Ovary (tissue), 10 donors: ENCODE measurements at places on chromosomes 4 and X. TPM values are rescaled to one million over a fixed set of nuclear protein-coding genes. Genes with fewer than 3 reads are reported as not detected.

Gene TMEM156
- total RNA-seq = 1.5 TPM

Gene RADX
- 6.8 TPM for total RNA-seq

Gene DCAF4L1
- total RNA-seq = 0.13 TPM

Gene LGI2
- 17.6 TPM for total RNA-seq

Gene NXF2
- not detected for total RNA-seq

GRCh38 chrX:79601341-79602131 lies 234.4 kb upstream of the ITM2A start:
- H3K27ac ChIP-seq = no peak overlapping the region
- H3K4me1 ChIP-seq = no peaks in the 10 kb centered on the region
- no peak overlapping the region for H3K4me3 ChIP-seq
- no peak for DNase-seq
- no peaks in the 10 kb centered on the region for H3K36me3 ChIP-seq

- no peak overlapping the region for H3K4me3 ChIP-seq
- H3K27ac ChIP-seq = no peak overlapping the region
- no peak for DNase-seq
- no peaks in the 10 kb centered on the region for H3K36me3 ChIP-seq
- no peaks in the 10 kb centered on the region for H3K4me1 ChIP-seq
Observed at GRCh38 chr4:174369985-174370384, 86.3 kb downstream of the CEP44 start.

- H3K36me3 ChIP-seq = no peaks in the 10 kb centered on the region
- H3K27ac ChIP-seq = no peak overlapping the region
- H3K4me3 ChIP-seq = no peak overlapping the region
- H3K4me1 ChIP-seq = no peaks in the 10 kb centered on the region
- H3K27me3 ChIP-seq = no peaks in the 10 kb centered on the region
- no peak for DNase-seq
Observed at GRCh38 chr4:144360146-144360793, 219.8 kb upstream of the GYPA start.

DNA sequence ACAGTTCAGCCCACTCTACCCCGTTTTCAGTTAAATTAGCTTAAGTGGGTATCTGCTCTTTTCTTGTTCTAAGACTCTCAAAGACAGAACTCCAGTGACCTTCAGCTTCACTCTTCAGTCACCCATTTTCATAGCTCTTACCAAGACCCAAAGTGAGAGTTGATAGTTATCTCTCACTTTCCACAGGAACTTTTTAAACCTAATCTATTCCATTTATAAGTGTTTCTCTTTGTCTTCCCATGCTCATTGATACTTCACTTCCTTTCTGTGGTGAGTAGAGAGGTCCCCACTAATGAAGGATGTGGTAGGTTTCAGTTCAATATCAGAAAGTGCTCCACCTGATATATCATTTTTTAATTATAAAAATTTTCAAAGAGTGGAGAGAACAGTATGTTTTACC lies 33.4 kb downstream of the COX18 start:
- H3K36me3 ChIP-seq = no peaks in the 10 kb centered on the region
- H3K4me1 ChIP-seq = no peaks in the 10 kb centered on the region
- H3K4me3 ChIP-seq = no peak overlapping the region
- no peaks in the 10 kb centered on the region for H3K27me3 ChIP-seq

GRCh38 chr4:33924811-33925210 lies 2319.5 kb downstream of the ARAP2 start:
- no peaks in the 10 kb centered on the region for H3K4me1 ChIP-seq
- DNase-seq = no peak
- H3K27ac ChIP-seq = no peak overlapping the region
- H3K4me3 ChIP-seq = no peak overlapping the region
- no peaks in the 10 kb centered on the region for H3K27me3 ChIP-seq

DNA sequence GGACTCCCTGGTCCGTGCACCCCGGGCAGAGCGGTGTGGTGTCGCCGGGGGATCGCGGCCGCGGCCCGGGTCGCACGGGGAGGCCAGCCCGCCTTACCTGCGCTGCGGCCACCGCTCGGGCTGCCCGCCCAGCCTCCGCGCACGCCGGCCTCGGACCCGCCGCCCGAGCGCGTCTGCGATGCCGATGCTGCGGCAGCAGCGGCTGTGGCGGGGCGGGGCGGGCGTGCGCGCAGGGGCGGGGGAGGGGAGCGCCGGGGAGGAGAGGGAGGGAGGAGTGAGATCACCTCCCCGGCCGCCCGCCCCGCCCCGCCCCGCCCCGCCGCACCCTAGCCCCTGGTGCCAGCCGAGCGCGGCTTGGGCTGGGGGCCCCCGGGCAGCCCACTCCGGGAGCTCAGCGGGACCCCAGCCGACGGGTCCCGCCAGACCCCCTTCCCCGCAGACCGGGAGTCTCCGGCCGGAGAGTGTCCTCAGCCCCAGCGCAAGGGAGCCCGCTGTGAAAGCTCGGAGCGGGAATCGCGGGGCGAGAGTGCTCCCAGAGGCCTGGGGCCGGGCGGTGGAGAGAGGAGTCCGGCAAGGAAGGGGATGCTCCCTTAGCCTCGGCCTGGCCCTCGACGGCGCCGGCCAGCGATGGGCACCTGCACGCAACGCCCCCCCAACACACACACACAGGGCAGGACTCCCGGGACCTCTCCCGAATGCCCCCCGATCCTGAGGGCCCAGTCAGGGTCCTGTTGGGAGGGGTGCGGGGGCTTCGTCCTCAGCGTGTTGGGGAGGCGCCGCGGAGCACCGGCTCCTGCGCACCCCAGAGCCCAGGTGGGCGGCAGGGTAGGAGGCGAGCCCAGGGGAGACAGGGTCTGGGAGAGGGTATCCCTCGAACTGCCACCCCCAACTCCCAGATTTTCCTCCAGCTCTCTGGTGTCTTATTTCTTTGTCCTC lies at the start of gene L1CAM:
L1CAM (minus strand) TSS at position 206 of the 936 bp plus-strand sequence. CDS start 10,337 bp downstream, outside the sequence.
- no peaks in the 10 kb centered on the region for H3K4me1 ChIP-seq
- no peak within 1 kb of the TSS for H3K27ac ChIP-seq
- H3K36me3 ChIP-seq = no peaks in the 10 kb centered on the region
- H3K27me3 ChIP-seq = no peaks in the 10 kb centered on the region
- no peak within 1 kb of the TSS for H3K4me3 ChIP-seq
